ENCODE measurements at places on chromosomes 12 and 14.

DNA sequence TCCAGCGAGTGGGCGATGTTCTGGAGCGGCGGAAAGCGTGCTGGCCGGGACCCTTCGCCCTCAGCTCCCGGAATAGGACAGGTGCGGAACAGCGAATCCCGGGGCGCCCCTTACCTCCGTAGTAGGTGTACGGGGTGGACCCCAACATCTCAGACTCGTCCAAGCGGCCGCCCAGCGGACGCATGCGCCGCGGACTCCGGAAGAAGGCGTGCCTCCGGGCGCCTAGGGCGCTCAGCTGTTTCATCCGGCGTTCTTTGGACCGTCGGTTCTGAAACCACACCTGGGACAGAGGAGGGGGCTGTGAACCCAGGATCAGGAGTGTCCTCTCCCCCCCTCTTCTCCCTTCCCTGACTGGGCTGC lies 4.5 kb downstream of the LHX5 start:
- DNase-seq = no peak

DNA sequence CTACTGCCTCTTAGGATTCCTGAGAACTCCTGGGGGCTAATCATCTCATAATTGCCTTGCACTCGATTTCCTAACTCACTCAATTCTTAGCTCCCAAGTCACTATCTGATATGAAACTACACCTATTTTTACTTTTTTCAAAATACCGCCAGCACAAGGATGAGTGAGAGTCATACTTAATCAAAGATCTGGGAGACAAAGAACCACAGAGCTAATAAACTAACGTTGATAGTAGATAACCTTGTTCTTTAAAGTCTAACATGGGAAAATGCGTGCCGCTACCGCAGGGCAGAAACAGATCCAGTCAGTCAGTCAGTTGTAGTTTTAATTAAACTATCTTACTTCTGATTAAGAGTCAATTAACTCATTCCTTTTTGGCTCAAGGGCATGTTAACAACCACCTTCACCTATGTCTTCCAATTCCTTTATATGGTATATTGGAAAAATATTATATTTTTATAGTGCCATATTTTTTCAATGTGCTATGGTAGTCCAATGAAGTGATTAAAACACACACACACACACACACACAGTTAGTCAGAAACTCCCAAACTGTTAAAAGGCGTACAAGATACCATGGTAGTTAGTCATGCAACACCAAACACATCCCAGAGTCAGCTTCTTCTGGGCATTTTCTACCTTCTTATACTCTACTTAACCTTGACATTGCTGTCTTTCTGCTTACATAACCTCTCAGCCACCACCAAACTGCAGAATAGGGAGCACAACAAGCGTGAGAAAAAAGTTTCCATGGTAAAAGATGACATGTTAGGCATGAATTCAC lies 114.0 kb downstream of the KLHL28 start:
- DNase-seq = no peak

GRCh38 chr14:19930617-19931016 lies at the start of gene OR4K1:
Gene OR4K1 (plus strand): TSS chr14:19930917. CDS start chr14:19935667, 4,750 bp downstream.
- DNase-seq = no peak

DNA sequence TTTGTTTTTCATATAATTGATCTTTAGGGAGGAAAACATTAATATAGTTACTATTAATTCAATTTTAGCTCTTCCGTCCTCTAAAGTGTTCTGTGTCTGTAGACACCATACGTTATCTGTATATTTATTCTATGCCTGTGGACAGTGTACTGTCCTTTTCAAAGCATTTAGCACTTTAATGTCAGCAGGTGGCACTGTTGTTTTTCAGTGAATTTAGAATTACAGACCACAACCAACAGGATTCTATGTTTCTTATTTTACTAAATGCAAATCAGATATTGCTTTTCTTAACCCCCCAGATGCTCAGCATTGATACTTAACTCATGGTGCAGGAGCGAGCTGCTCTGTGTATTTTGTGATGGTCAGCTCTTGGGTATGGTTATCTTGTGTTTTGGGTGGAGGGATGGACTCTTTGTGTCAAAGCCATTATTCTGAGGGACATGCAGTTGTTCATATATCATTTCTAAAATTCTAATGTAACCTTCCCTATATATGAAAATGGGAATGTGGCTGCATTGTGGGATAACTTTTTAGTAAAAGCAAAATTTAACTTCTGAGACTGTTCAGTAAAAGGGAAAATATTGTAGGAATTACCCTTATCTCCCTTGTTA lies 65.2 kb downstream of the PAPOLA start:
- DNase-seq = no peak

GRCh38 chr12:20440408-20440807 lies 72.1 kb downstream of the PDE3A start:
- no peak for DNase-seq

- DNase-seq = no peak
Observed at GRCh38 chr12:52914576-52915121, 9.8 kb upstream of the KRT8 start.

GRCh38 chr14:101335061-101335661 lies 226.1 kb upstream of the DIO3 start:
- no peak for DNase-seq

DNA sequence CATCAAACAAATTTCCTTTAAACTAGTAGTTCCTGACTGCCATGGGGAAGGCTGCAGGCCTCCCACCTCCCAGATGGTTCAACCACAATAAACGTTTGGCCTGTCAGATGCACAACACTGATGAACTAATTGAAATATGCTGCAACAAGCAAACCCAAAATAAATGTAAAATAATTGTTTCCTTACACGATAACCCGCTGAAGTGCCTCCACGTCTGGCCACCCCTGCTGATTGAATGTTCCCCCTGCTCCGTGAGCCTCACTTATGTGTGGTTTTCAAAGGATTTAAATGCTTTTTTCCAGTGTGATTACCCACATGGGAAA lies 8.4 kb downstream of the PITPNM2 start:
- no peak for DNase-seq

DNA sequence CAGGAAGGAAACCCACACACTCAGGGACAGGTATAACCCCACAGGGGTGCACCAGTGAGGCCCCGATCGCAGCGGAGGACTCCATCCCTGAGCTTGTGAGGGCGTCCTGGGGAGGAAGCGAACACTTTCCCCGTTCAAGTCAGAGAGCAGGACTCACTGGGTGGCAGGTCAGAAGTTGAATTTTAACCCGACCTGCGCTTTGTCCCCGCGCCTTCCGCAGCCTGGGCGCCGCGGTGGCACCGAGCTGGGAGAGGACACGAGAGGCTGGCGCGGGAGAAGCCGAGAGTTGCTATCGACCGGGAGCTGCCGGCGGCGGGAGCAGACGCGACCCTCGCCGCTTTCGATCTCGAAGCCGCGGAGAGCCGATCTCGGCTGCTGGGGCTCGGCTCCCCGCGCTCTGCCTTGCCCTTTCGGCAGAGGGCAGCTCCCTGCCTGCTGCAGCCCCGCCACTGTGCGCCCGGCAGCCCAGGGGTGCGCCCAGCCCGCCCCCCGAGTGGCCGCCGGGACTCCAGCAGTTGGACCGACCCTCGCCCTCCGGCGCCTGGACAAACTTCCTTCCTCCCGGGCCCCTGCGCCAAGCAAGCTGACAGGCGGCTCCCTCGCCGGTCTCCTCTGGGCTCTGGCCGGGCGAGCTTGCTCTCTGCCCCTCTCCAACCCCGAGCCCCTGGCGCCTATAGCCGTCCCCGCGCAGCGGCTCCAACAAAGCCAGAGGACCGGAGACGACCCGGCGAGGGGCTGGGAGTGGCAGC lies 918 bp downstream of the LIN7A start:
- no peak for DNase-seq

GRCh38 chr14:98864211-98864610 lies 407.8 kb downstream of the BCL11B start:
- DNase-seq = no peak

- DNase-seq = no peak
Observed at GRCh38 chr14:42229976-42230375, 623.3 kb downstream of the LRFN5 start.

- DNase-seq = no peak
Observed at GRCh38 chr12:104895415-104895814, 62.7 kb downstream of the SLC41A2 start.

- no peak for DNase-seq
Observed at GRCh38 chr12:111532751-111533150, 66.4 kb downstream of the ATXN2 start.

GRCh38 chr12:123529686-123530085 lies 3.8 kb downstream of the RILPL1 start:
- no peak for DNase-seq

- DNase-seq = no peak
Observed at GRCh38 chr14:75422169-75422568, 5.7 kb upstream of the JDP2 start.

- no peak for DNase-seq
Observed at GRCh38 chr12:8554451-8555195, 13.9 kb upstream of the CLEC4E start.

GRCh38 chr12:51496895-51497294 lies 72.3 kb downstream of the SLC4A8 start:
- DNase-seq = no peak

GRCh38 chr12:114735680-114736374 lies 51.9 kb upstream of the TBX3 start:
- DNase-seq = no peak

DNA sequence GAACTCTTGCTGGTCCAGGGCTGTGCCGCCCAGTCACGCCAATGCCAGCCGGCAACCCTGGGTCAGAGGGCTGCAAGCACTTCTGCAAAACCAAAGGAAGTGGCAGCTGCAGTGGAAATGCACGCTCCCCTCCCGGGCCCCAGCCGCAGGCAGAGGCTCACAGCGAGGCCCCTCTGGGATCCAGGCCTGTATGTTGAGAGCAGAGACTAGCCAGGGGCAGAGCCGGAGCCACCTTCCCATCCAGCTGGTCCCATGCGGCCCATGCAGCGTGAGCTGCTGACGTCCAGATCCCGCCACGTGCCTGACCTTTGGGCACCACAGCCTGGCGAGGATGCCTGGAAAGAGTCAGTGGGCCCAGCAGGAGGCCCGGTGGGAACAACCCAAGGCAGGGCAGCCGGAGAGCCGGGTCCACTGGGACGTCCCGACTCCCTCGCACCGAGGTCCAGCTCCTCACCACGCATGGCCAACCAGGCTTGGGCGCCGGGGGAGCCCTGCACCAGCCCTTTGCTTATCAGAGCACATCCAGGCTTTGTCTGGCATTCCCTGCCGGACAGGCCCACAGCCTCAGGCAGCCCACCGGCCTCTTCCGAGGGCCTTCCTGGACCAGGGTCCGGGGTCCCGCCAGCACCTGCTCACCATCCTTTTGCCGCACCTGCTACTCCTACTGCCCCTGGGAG lies 4.3 kb downstream of the GPR132 start:
- DNase-seq = no peak

DNA sequence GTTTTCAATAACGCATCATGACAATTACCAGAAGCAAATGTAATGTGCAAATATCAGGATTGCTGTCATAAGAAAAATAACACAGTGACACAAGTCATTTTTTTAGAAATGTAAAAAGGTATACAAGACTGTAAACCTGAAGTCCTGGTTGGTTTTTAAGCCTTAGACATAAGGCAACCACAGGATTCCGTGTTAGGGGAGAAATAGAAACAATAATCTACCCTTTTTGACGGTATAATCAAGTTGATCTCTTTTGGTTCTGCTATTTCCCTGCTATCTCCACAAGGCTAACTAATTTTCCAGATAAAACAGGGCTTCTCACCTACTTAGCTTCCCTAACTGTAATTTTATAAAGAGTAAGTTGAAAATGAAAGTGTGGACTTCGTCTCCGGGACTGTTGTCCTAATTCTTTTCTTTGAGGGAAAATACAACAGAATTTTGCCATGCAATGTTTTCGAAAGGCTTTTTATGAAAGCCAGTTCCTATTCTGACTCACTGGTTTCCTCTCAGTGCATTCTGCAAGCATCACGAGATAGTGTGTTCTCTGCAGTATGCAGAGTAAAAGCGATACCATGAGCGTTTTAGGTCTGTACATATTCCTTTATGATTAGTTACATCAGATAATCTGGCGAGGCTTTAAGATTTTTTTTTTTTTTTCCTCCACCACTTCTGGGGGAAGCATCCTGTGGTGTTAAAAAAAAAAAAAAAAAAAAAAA lies 10.6 kb downstream of the MYO1H start:
- DNase-seq = peak; percentile 2

DNA sequence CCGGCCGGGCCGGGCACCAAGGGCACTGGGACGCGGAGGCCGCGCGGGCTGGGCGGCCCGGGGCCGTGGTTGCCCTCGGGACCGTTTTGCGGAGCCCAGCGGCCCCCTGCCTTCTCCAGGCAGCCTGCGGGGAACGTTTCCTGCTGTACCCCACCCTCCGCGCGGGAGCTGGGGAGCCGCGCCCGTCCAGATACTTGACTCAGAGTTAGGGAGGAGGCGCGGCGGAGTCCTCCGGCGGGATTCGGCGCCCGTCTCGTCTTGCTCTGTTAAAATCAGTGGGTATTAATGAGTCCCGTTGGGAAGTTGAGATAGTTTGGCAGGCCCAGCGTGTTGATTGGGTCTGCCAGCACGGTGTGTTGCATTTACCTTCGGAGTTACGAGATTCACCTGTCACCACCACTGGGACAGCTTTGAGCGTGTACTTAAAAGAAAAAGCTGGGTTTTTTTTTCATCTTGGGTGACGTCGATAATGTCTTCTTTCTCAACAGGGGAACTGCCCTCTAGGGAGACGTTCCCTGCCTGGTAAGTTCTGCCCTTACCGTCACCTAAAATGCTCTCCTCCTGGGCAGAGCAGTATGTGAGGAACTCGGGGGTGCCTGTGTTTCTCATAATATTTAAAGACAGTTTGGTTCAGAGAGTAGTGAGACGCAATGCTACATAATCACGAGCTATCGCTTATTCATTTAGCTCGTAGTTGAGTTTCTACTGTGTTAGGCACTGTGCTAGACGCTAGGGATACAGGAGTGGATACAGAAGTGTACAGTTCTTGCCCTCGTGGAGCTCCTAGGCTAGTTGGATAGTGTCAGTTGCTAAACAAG lies 596 bp downstream of the DLST start:
- DNase-seq = peak; percentile 40
